ENCODE measurements at places on chromosomes 3 and 15.

DNA sequence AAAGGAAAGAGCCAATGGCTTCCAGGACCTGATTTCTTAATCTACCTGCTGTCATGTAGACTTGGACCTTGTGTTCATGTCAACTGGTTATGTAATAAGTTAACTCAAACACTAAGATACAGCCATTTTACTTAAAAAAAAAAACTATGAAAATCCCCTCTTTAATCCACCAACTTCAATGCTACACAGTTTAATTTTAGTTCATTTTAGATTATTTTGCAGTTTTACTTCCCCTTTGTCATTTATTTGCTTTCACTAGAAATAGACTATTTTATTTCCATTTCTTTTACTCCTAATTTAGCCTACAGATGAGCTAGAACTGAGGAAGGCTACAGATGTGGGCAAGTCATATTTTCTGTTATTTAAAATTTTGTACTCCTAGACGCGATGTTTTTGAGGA, 10.7 kb upstream of the DNAJC13 start:
- no peak for DNase-seq

DNA sequence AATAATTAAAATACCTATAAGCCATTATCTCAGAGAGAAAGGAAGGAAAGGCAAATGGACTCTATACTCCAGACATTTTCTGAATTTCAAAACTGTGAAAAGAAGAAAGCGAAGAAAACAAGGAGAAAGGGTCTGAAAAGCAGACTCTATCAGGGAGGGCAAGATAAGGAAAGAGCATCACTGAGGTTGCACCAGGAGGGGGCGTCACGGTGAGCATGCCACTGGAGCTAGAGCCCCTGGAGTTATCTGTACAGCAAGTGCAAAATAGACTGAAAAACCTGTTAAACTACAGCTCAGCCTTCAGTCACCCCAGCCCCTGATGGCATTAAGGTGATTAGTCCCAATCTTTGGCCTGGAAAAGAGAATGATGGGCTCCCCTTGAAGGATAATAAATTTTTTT, 514.3 kb downstream of the GABRG3 start:
- no peak for DNase-seq

DNA sequence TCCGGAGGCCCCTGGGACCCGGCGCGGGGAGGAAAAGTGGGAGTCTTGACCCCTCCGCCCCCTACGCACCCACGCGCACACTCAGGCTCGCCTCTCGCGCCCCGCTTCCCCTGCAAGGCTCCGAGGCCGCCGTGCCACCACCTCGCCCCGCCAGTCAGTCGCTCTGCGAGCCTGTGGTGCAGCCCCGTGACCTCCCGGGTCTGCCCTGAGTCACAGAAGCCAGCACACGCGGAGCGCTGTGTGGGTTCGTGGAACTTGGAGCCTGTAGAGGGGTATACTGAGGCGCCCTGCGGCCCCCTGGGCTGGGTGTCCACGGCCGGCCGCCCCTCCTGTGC, 380 bp upstream of the ALS2CL start:
- DNase-seq, result no peak

- DNase-seq, result no peak
These were observed 224.4 kb downstream of the RYR3 start for GRCh38 chr15:33535135-33535534.

DNA sequence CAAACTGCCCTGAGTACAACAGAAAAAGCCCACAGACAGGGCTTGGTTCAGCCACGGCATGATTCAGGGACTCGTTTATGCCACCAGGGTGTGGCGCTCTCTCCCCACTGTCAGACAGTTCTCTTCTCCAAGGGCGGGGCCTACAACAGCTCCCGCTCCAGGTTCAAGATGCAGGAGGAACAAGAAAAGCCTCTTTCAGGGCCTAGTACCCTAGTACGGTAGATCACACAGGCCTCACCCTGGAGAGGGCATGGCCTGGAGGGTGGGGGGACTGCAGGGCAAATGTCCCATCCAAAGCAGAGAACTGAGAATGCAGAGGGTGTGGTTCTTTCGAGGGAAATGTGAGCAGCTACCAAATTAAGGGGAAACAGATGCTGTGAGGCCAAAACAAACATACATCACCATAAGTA, 12.0 kb downstream of the MESD start:
- DNase-seq, result peak; percentile 75

GRCh38 chr3:73624017-73624820, 522 bp downstream of the PDZRN3 start:
- peak; percentile 32 for DNase-seq

GRCh38 chr3:133750259-133750656, 4.1 kb downstream of the TF start:
- peak; percentile 97 for DNase-seq

DNA sequence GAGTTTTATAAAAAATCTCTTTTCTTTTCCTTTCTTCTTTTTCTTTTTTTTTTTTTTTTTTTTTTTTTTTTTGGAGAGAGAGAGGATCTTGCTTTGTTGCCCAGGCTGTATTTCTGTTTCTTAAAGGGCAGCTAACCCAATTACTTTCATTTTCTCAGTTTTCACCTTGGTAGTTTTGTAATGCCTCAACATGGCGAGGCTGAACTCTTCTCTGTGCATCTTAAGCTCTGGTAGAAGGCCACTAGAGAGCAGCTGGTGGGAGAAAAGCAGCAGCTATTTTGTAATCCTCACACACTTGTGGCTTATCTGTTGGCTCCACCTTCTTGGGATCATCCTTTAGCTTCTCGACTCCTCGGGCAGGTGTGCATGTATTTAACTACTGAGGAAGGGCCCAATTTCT, 152.2 kb upstream of the MEIS2 start:
- peak; percentile 32 for DNase-seq

DNA sequence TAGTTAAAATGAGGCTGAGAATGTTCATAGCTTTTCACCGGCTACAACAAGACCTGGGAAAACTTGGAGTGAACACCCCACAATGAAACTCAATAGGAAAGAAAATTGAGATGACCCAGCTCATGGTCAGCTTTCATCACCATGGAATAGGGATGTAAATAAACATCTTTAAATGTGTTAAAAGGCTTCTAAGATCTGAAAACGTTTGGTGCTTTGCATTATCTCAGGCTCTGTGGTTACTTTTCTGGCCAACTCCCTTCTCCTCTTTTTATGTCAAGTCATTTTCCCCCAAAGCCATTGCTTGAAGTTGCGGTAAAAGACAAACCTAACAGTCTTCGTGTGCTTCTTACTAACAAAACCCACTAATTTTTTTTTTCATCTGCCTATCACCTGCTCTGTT, 195.8 kb downstream of the MECOM start:
- no peak for DNase-seq

DNA sequence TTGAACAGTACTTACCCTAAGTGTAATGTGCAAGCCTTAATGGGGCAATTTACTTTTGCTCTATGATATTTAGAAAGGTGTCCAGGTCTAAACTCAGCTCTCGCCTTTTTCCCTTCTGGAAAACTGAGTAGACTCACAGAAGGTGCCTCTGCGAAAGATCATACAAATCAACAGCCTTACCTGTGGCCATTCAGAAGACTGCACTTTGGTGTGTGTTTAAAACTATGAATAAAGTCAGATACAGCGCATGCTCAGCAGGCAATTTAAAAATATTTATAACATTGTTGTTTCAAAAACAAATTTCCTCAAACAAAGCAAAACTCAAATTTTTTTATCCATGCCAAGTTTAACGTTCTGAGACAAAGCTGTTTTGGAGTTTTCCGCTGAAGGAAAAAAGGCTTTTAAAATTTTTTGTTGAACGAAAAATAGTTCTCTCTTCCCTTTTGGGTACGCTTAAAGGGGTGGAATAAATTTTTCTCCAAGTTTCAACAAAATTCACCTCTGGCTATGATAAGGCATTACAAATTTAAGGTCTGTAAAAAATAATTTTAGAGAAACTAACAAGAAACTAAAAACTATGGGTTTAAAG, 156.3 kb downstream of the TIGIT start:
- no peak for DNase-seq

DNA sequence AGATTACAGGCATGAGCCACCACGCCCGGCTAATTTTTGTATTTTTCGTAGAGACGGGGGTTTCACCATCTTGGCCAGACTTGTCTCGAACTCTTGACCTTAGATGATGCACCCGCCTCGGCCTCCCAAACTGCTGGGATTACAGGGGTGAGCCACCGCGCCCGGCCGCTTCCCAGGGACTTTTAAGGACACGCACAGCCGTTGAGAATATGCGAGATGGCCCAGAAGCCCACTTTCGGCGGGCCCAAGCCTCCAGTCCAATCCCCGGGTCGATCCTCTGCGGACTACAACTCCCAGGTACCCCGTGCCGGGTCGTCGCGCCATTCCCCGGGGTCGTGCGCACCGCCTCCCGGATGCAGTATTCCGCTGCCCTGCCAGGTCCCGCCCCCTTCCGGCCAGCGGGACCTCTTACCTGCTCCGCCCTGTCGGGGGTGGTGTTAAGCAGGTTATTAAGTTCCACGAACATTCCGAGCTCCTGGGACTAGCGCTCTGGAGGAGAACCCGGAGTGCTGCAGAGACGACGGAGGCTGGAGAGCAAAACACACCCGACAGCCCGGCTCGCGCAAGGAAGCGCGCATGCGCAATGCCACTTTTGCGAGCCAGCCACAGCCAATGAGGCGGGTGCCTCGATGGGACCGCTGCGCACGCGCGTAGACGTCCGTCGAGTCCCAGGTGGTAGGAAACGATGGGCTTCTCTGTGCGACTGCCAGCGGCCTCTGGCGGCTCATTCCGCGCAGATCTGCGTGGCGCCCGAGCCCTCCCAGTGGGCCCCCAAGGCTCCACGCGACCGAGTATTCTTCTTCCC, at the start of gene ELP6:
Gene ELP6 (minus strand): TSS at position 588 of the 805 bp plus-strand sequence. CDS start 122 bp downstream, at position 466.
- peak; percentile 96 for DNase-seq

GRCh38 chr3:174101244-174101643, 703.7 kb downstream of the NLGN1 start:
- DNase-seq, result no peak

GRCh38 chr3:71997066-71997653, 212.2 kb upstream of the PROK2 start:
- no peak for DNase-seq

GRCh38 chr15:67765701-67766100, 59.6 kb upstream of the SKOR1 start:
- no peak for DNase-seq

GRCh38 chr3:98223907-98224672, 40.0 kb upstream of the OR5H6 start:
- no peak for DNase-seq

- peak; percentile 5 for DNase-seq
These were observed 221.0 kb downstream of the RSRC1 start for GRCh38 chr3:158330870-158331269.

DNA sequence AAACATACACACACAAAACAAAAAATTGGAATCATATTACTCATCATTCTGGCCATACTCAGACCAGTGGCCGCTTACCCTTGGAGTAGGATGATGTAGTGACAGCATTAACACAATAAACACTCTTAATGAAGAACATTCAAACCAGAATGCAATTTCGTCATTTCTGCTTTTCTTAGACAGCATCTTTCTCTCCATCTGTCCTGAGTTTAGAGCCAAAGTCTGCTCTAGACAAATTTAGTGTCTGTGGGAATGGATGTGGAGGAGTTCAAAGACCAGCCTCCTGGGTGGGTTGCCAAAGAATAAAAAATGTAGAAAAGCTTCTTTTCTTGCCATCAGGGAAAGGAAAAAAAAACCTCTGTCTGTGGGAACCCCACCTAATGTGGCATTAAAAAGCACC, 212.4 kb upstream of the POU1F1 start:
- no peak for DNase-seq

GRCh38 chr15:90097475-90097874, 4.8 kb downstream of the IDH2 start:
- DNase-seq, result no peak

GRCh38 chr3:105503191-105503593, 136.5 kb downstream of the ALCAM start:
- no peak for DNase-seq

GRCh38 chr3:184203526-184203925, 17.5 kb downstream of the ABCF3 start:
- DNase-seq, result no peak

GRCh38 chr3:112721231-112721630, 80.3 kb upstream of the CCDC80 start:
- no peak for DNase-seq

GRCh38 chr3:157087373-157087772, 72.6 kb downstream of the CCNL1 start:
- DNase-seq, result no peak

DNA sequence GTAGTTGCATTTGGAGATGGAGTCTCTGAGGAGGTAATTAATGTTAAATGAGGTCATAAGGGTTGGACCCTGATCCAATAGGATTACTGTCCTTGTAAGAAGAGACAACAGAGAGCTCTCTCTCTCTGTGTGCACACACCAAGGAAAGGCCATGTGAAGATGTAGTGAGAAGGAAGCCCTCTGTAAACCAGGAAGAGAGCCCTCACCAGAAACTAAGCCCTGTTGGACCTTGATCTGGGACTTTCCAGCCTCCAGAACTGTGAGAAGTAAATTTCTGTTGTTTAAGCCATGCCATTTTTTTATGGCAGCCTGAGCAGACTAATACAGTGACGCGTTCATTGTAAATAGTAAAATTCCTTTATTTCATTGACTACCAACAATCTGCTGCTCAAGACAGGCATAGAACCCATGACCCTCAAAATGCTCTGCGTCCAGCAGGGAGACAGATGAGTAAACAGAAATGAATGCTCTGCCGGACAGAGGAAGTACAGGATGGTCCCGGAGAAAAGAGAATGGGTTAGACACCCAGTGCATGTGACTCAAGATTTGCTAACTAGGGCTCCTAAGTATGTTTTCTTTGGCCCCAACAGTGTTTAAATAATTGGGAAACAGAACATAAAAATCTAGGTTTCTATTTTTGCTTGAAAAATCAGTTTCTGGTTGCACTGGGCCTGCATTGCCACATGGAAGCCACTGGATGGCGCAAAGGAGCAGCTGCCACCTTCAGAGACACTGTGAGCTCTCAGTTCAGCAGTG, 37.9 kb upstream of the TNFAIP8L3 start:
- DNase-seq, result no peak
